ENCODE measurements at places on chromosomes 1 and 21. TPM values are rescaled to one million over a fixed set of nuclear protein-coding genes. Genes with fewer than 3 reads are reported as not detected.

DNA sequence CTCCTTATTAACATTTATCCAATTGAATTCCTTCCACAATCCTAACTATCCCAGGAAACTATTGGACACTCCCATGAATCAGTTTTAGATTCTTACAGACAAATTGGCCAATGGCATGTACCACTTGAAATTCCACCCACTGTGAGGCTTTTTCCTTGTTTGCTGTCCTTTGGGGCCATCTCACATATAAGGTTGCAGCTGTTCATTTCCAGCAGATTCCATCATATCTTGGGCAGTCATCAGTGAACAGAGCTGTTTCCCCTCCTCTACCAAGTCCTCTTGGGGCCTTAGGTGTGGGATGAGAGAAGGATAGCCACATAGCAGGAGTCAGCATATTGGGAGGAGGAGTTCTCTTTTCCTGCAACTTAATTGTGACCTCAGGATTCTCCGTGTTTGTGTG is 109.1 kb downstream of the HHAT start:
- DNase-seq, result no peak
- no peaks in the 10 kb centered on the region for H3K27me3 ChIP-seq
- no peak overlapping the region for H3K27ac ChIP-seq
- H3K4me1 ChIP-seq, result peaks cover 5% of the 10 kb centered on the region

DNA sequence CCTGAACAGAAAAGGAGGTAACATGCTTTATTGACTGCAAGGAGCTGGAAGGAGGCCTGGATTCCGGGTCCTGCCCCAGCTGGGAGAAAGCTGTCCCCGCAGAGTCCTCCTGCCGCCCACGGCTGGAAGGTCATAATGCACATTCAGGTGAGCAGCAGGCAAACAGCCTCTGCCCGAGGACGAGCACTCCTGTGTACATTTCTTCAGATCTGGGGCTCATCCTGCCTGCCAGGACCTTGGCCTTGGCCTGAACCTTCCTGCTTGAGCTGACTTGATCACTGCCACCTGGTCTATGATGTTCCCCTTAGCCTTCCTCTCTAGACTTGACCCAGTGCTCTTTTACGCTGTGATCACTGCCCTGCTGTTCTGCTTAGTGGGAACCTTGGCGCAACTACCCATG is 17.9 kb upstream of the ZNF436 start:
- no peak for DNase-seq
- peaks cover 9% of the 10 kb centered on the region for H3K4me1 ChIP-seq
- no peak overlapping the region for H3K4me3 ChIP-seq
- H3K27ac ChIP-seq, result no peak overlapping the region
- H3K27me3 ChIP-seq, result peaks cover 2% of the 10 kb centered on the region

GRCh38 chr1:3638676-3639075 is 11.2 kb downstream of the WRAP73 start:
- H3K4me1 ChIP-seq, result no peaks in the 10 kb centered on the region
- no peak overlapping the region for H3K4me3 ChIP-seq
- H3K27ac ChIP-seq, result no peak overlapping the region
- no peak for DNase-seq

CRNN gene
- not detected for total RNA-seq

- no peaks in the 10 kb centered on the region for H3K36me3 ChIP-seq
- H3K27ac ChIP-seq, result no peak overlapping the region
- DNase-seq, result no peak
- H3K27me3 ChIP-seq, result peaks cover 35% of the 10 kb centered on the region
Measured at GRCh38 chr1:111965781-111966443, 23.6 kb downstream of the KCND3 start.

DNA sequence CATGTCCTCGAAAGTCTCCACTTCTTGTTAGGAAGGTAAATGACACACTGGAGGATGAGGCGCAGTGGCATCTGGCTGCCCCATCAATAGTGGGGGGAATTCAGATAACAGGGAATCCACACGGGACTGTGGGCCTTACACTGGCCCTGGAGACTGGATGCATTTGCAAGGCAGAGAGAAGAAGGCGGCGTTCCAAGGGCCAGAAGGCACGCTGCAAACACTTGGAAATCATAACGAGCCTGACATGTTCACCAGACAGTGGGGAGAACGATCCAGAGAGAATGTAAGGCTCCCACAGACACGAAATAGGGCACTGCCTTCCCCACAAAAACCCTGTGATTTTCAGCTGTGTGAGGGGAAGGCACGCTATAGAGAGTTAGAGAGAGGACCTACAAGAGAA is 70.5 kb downstream of the PGBD5 start:
- no peak overlapping the region for H3K27ac ChIP-seq
- no peak overlapping the region for H3K4me3 ChIP-seq
- no peaks in the 10 kb centered on the region for H3K36me3 ChIP-seq
- no peaks in the 10 kb centered on the region for H3K27me3 ChIP-seq
- no peak for DNase-seq

GRCh38 chr1:248810727-248811513 is 14.8 kb downstream of the SH3BP5L start:
- H3K27me3 ChIP-seq, result no peaks in the 10 kb centered on the region
- H3K36me3 ChIP-seq, result peaks cover 12% of the 10 kb centered on the region
- no peak overlapping the region for H3K4me3 ChIP-seq
- no peak overlapping the region for H3K27ac ChIP-seq
- peaks cover 4% of the 10 kb centered on the region for H3K4me1 ChIP-seq

DNA sequence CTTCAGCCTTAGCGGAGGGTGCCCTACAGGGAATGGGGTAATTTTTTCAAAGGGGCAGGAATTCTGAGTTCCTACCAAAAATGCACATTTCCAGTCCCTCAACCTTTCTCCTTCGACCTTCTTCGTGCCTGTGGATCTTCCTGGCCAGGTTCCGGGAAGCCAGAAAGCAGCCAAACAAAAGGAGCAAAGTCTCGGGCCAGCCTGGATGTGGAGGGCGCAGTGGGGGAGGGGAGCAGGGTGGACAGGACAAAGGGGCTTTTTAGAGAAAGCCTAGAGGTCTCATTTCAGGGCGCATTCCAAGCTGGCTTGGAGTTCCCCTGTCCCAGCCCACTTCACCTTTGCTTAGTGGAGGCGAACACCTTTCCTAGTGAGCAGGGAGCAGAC is 2.9 kb upstream of the INAVA start:
- peaks cover 7% of the 10 kb centered on the region for H3K27me3 ChIP-seq
- no peak for DNase-seq
- H3K4me1 ChIP-seq, result peaks cover 54% of the 10 kb centered on the region
- H3K27ac ChIP-seq, result peak overlapping the region; percentile 97
- H3K4me3 ChIP-seq, result peak overlapping the region; percentile 98

- H3K4me3 ChIP-seq, result no peak overlapping the region
- DNase-seq, result peak; percentile 58
- no peaks in the 10 kb centered on the region for H3K36me3 ChIP-seq
- peaks cover 52% of the 10 kb centered on the region for H3K27me3 ChIP-seq
Measured at GRCh38 chr1:47684964-47685762, 247.3 kb downstream of the FOXD2 start.

COL24A1 gene
- total RNA-seq, result 0.33 TPM

DNA sequence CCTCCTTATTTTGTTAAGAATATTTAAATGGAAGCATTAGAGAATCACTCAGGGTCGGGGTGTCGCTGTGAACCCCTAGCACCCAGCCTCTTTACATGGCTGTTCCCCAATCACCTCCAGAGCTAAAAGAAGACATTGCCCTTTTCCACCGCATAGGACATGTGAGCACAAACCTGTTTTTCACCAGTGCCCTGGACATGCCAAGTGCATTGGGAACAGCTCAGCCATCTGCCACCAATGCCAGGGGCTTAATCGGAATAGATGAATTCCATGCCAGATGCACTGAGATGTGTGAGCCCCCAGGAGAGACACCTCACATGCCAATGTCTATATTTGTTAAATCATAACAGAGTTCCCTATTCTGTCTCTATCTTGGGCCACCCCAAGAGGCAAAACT is 33.3 kb downstream of the EIF2D start:
- DNase-seq, result no peak
- H3K27ac ChIP-seq, result no peak overlapping the region
- H3K36me3 ChIP-seq, result no peaks in the 10 kb centered on the region
- H3K4me1 ChIP-seq, result peaks cover 8% of the 10 kb centered on the region

CACYBP gene
- 117 TPM for total RNA-seq

DNA sequence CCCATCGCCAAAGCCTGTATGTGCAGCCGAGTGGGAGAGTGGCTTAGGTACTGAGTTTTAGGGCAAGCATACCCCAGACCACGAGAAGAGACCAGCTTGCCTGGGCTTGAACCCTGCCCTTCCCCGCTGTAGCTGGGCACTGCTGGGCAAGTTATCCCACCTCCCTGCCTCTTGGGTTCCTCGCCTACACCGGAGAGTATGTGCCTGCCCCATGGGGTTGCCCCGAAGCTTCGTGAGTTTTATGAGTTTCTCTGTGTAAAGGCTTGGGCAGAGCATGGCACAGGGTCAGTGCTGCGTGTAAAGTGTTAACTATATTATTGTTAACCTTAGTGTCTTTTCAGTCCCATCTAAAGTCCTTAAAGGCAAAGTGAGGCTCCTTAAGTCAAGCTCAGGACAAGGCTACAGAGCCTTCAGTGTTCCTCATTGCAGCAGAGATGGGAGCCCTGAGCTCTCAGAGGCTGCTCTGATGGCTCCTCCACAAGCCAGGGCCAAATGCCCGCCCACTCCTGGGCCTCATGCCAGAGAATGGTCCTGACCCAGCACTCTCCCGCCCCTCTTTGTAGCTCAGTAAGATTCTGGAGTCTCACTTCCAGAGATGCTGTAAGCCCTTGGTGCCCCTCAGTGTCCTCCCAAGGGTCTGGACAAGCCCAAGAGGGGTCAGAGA is 37.0 kb upstream of the KCNA10 start:
- no peak overlapping the region for H3K27ac ChIP-seq
- H3K36me3 ChIP-seq, result no peaks in the 10 kb centered on the region
- peak; percentile 53 for DNase-seq
- H3K27me3 ChIP-seq, result peaks cover 88% of the 10 kb centered on the region
- H3K4me3 ChIP-seq, result no peak overlapping the region

DNA sequence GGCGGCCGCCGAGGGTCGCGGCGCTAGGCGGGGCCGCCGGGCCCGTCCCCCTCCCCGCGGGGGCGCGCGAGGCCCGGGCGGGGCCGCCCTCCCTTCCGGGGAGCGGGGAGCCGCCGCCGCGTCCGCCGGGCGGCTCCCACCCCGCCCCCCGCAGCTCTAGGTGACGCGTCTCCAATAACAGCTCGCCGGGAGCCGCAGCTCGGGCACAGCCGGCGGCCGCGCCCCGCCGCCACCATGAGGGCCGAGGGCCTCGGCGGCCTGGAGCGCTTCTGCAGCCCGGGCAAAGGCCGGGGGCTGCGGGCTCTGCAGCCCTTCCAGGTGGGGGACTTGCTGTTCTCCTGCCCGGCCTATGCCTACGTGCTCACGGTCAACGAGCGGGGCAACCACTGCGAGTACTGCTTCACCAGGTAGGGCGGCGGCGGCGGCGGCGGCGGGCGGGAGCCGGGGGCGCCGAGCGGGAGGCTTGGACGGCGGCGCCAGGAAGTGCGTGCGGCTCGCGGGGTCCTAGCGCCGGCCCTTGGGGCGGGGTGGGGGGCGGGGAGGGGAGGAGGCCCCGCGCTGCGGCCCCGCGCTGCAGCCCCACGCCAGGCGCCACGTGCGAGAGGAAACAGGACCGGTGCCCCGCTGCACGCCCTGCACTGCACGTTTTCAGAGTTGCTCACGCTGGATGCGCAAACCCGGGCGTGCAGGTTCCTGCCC is at the start of gene SMYD2:
Gene SMYD2, plus strand, starts transcription at position 139 of the 699 bp plus-strand sequence. Its CDS starts 96 bp downstream, at position 235.
- DNase-seq, result peak; percentile 84
- H3K27me3 ChIP-seq, result no peaks in the 10 kb centered on the region
- H3K36me3 ChIP-seq, result peaks cover 16% of the 10 kb centered on the region
- H3K27ac ChIP-seq, result peak within 1 kb of the TSS; percentile 79

ARHGAP29 gene
- total RNA-seq, result 42.7 TPM

KRTAP13-3 gene
- not detected for total RNA-seq

SLC44A3 gene
- total RNA-seq, result 33.9 TPM

GRCh38 chr1:38530957-38531356 is 328.6 kb downstream of the RRAGC start:
- no peak overlapping the region for H3K27ac ChIP-seq
- no peak overlapping the region for H3K4me3 ChIP-seq
- peaks cover 17% of the 10 kb centered on the region for H3K27me3 ChIP-seq
- no peak for DNase-seq

- no peak overlapping the region for H3K27ac ChIP-seq
- H3K27me3 ChIP-seq, result peaks cover 32% of the 10 kb centered on the region
- no peak for DNase-seq
- peaks cover 6% of the 10 kb centered on the region for H3K4me1 ChIP-seq
- H3K4me3 ChIP-seq, result no peak overlapping the region
Measured at GRCh38 chr21:34743831-34744230, 75.0 kb downstream of the CLIC6 start.

- no peaks in the 10 kb centered on the region for H3K4me1 ChIP-seq
- no peaks in the 10 kb centered on the region for H3K27me3 ChIP-seq
- H3K27ac ChIP-seq, result no peak overlapping the region
- no peak for DNase-seq
- no peak overlapping the region for H3K4me3 ChIP-seq
Measured at GRCh38 chr21:31599013-31599412, 60.5 kb upstream of the SOD1 start.

GRCh38 chr1:17810668-17811067 is 55.5 kb downstream of the ACTL8 start:
- DNase-seq, result no peak
- no peaks in the 10 kb centered on the region for H3K4me1 ChIP-seq
- no peak overlapping the region for H3K27ac ChIP-seq
- H3K4me3 ChIP-seq, result no peak overlapping the region
- H3K36me3 ChIP-seq, result no peaks in the 10 kb centered on the region

UBL4B gene
- total RNA-seq, result not detected

GRCh38 chr1:198540580-198540979 is at the start of gene ATP6V1G3:
TSS of gene ATP6V1G3 (minus strand) at chr1:198540680. CDS start at chr1:198540650, 30 bp downstream.
- no peaks in the 10 kb centered on the region for H3K4me1 ChIP-seq
- peak within 1 kb of the TSS; percentile 40 for H3K4me3 ChIP-seq
- H3K27me3 ChIP-seq, result no peaks in the 10 kb centered on the region
- no peak for DNase-seq
- no peak within 1 kb of the TSS for H3K27ac ChIP-seq

DNA sequence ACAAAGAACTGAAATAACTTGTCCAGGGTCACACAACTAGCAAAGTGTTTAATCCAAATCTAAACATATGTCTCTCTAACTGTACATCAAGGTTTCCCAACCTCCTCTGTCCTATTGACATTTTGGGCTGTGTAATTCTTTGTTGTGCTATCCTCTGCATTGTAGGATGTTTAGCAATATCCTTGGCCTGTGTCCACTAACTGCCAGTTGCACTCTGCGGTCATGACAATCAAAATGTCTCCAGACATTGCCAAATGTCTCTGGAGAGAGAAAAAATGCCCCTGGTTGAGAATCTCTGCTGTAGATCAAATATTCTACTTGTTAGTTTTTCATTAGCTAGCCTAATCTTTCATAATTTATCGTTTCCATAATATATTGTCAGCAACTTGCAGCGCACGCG is 353.4 kb upstream of the NEGR1 start:
- no peak for DNase-seq
- no peak overlapping the region for H3K27ac ChIP-seq
- H3K4me1 ChIP-seq, result peaks cover 5% of the 10 kb centered on the region
- H3K27me3 ChIP-seq, result no peaks in the 10 kb centered on the region
- H3K36me3 ChIP-seq, result no peaks in the 10 kb centered on the region
- H3K4me3 ChIP-seq, result no peak overlapping the region

- no peaks in the 10 kb centered on the region for H3K36me3 ChIP-seq
- H3K27me3 ChIP-seq, result peaks cover 7% of the 10 kb centered on the region
- peaks cover 16% of the 10 kb centered on the region for H3K4me1 ChIP-seq
- no peak overlapping the region for H3K4me3 ChIP-seq
- DNase-seq, result no peak
- H3K27ac ChIP-seq, result no peak overlapping the region
Measured at GRCh38 chr1:42424201-42424600, 31.6 kb downstream of the ZMYND12 start.

- H3K4me3 ChIP-seq, result no peak overlapping the region
- peaks cover 8% of the 10 kb centered on the region for H3K4me1 ChIP-seq
- peak; percentile 92 for DNase-seq
- H3K36me3 ChIP-seq, result no peaks in the 10 kb centered on the region
- H3K27me3 ChIP-seq, result peaks cover 18% of the 10 kb centered on the region
Measured at GRCh38 chr1:1122078-1122811, 6.4 kb upstream of the C1orf159 start.

CD164L2 gene
- 0.76 TPM for total RNA-seq
